HCT116 (cell line): ENCODE measurements at places on chromosomes 6 and 20. TPM values are rescaled to one million over a fixed set of nuclear protein-coding genes. Genes with fewer than 3 reads are reported as not detected.

GRCh38 chr6:25413207-25413905, 134.2 kb downstream of the CARMIL1 start:
- H3K4me3 ChIP-seq = no peak overlapping the region
- no peaks in the 10 kb centered on the region for H3K36me3 ChIP-seq
- H3K27me3 ChIP-seq = no peaks in the 10 kb centered on the region
- no peak overlapping the region for H3K27ac ChIP-seq

GRCh38 chr6:141488488-141488887, 644.2 kb upstream of the GJE1 start:
- no peak overlapping the region for H3K4me3 ChIP-seq
- no peak for DNase-seq
- H3K4me1 ChIP-seq = no peaks in the 10 kb centered on the region
- H3K27ac ChIP-seq = no peak overlapping the region

GRCh38 chr6:31577579-31577966, 2.2 kb downstream of the TNF start:
- H3K4me3 ChIP-seq = no peak overlapping the region
- H3K27me3 ChIP-seq = no peaks in the 10 kb centered on the region
- peaks cover 18% of the 10 kb centered on the region; the same call in 1 of the 2 replicates for H3K4me1 ChIP-seq
- H3K36me3 ChIP-seq = no peaks in the 10 kb centered on the region

GRCh38 chr20:45347936-45348778, at the start of gene SDC4:
TSS of gene SDC4 (minus strand) at chr20:45348424. CDS start at chr20:45348384, 40 bp downstream.
- DNase-seq = no peak
- H3K36me3 ChIP-seq = no peaks in the 10 kb centered on the region
- H3K27ac ChIP-seq = peak within 1 kb of the TSS; percentile 82

- H3K36me3 ChIP-seq = no peaks in the 10 kb centered on the region
- H3K27ac ChIP-seq = no peak overlapping the region
- peaks cover 5% of the 10 kb centered on the region for H3K27me3 ChIP-seq
- no peak overlapping the region for H3K4me3 ChIP-seq
These were observed 58.8 kb downstream of the RSPO3 start for GRCh38 chr6:127177030-127177922.

DNA sequence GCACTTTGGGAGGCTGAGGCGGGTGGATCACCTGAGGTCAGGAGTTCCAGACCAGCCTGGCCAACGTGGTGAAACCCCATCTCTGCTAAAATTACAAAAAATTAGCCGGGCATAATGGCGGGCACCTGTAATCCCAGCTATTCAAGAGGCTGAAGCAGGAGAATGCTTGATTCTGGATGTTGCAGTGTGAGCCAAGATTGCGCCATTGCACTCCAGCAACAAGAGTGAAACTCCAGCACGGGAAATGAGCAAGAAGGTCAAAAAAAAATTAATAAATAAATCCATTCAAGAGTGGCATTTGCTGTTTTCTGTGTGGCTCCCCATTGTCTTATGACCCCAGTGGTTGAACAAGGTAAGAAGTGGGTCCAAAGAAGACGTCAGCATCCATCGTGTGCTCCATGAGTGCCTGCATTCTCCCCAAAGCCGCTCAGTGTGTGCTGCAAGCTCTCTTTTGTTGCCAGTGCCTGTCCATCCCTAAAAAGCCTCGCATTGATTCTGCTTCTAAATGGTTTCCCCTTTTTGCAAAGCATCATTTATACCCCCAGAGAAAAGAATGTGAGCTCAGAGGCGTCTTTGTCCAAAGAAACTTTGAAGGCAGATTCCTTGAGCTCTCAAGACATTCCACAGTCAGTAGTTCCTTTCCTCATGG, 38.8 kb upstream of the MAP3K4 start:
- H3K36me3 ChIP-seq = no peaks in the 10 kb centered on the region
- H3K27ac ChIP-seq = no peak overlapping the region
- H3K4me1 ChIP-seq = no peaks in the 10 kb centered on the region
- DNase-seq = no peak
- H3K4me3 ChIP-seq = no peak overlapping the region

GRCh38 chr20:51687108-51687507, 81.1 kb downstream of the ATP9A start:
- peak overlapping the region; percentile 58; the same call in 1 of the 2 replicates for H3K27ac ChIP-seq
- peak; percentile 63 for DNase-seq
- H3K27me3 ChIP-seq = no peaks in the 10 kb centered on the region
- no peaks in the 10 kb centered on the region for H3K36me3 ChIP-seq
- H3K4me3 ChIP-seq = no peak overlapping the region

DNA sequence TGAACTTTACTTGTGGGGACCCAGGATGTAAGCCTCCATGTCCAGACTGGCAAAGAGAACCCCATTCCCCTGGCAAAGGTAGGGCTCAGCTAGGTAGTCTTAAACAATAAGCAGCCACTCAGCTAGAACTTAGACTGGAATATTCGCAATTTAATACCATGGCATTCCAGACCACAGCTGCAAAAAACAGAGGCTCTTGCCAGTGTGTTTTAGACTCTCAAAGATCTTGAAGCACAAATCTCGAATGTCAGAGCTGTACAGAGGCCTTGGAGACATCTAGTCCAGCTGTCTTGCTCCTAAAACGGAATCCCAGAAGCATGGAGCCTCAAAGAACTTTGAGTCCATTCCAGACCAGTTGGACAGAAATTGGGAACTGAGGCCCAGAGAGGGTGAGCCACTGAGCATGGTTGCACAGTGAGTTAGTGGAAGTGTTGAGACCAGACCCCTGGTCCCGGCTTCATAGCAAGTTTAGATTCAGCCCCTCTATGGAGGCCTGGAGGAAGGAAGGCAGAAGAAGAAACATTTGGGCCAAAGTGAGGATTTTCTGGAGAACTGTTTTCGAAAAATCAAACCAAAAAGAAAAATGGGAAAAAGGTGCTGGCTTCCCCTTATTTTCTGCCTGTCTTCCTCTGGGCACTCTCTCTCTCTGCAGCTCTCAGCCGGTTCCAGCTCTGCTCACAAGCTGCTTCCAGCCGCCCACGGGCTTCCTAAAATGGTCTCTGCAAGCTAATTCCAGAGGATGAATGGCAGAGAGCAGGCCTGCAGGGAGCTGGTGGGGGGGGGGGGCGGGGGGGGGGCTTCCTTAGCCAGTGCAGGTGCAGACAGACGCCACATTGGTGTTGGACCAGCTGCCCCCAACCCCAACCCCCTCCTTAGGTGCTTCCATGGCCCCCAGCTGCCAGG, 32.4 kb downstream of the AAR2 start:
- H3K36me3 ChIP-seq = no peaks in the 10 kb centered on the region
- H3K4me1 ChIP-seq = no peaks in the 10 kb centered on the region
- H3K4me3 ChIP-seq = no peak overlapping the region
- no peak overlapping the region for H3K27ac ChIP-seq
- no peak for DNase-seq

The PRL gene
- total RNA-seq = not detected

The GHRH gene
- total RNA-seq = not detected

The SEMG1 gene
- total RNA-seq = not detected

- no peaks in the 10 kb centered on the region for H3K4me1 ChIP-seq
- no peak for DNase-seq
- H3K27me3 ChIP-seq = no peaks in the 10 kb centered on the region
- no peaks in the 10 kb centered on the region for H3K36me3 ChIP-seq
These were observed 63.8 kb upstream of the ATXN1 start for GRCh38 chr6:16824845-16825685.

DNA sequence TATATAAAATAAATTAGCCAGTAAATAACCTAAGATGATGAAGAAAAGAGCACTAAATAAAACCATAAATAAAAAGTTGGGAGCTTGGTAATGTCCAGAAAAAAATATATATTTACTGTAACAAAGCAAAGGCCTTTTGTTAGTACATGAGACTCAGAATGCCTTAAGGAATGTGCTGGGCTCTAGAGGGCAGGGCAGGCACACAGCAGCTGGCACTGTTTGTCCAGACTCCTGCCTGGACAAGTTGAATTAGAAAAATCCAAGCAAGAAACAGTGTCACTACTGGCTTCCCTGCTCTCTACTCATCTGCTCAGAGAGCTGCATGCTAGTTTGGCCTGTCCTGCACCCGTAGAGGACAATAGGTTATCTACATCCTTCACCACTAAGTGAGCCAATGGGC, 8.8 kb downstream of the DEFB129 start:
- no peak for DNase-seq
- H3K36me3 ChIP-seq = no peaks in the 10 kb centered on the region
- no peaks in the 10 kb centered on the region for H3K4me1 ChIP-seq
- H3K27ac ChIP-seq = no peak overlapping the region
- H3K4me3 ChIP-seq = no peak overlapping the region

GRCh38 chr20:50953821-50954220, 4.5 kb downstream of the DPM1 start:
- H3K4me1 ChIP-seq = peaks cover 9% of the 10 kb centered on the region
- DNase-seq = no peak
- H3K36me3 ChIP-seq = peaks cover 49% of the 10 kb centered on the region
- no peaks in the 10 kb centered on the region for H3K27me3 ChIP-seq

GRCh38 chr6:129860908-129861665, at the start of gene TMEM244:
TSS of gene TMEM244 (minus strand) at chr6:129861315. CDS start at chr6:129861188, 127 bp downstream.
- H3K36me3 ChIP-seq = no peaks in the 10 kb centered on the region
- H3K4me1 ChIP-seq = peaks cover 30% of the 10 kb centered on the region
- no peaks in the 10 kb centered on the region for H3K27me3 ChIP-seq
- H3K4me3 ChIP-seq = no peak within 1 kb of the TSS

DNA sequence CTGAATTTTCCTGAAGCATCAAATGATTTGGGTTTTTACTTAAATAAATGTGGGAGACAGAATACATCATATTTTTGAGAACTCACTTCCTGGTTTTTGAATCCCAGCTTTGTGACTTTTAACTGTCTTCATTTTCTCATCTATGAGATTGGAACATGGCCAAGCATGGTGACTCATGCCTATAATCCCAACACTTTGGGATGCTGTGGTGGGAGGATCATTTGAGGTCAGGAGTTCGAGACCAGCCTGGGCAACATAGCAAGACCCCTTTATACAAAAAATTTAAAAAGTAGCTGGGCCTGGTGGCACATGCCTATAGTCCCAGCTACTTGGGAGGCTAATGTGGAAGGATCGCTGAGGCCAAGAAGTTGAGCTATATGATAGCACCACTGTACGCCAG, 122.3 kb downstream of the QKI start:
- no peaks in the 10 kb centered on the region for H3K36me3 ChIP-seq
- peaks cover 2% of the 10 kb centered on the region; the same call in 1 of the 2 replicates for H3K4me1 ChIP-seq
- H3K27ac ChIP-seq = no peak overlapping the region
- no peaks in the 10 kb centered on the region for H3K27me3 ChIP-seq
- DNase-seq = no peak
